Stimulated activated CD4-positive, alpha-beta T cell treated with anti-CD3 and anti-CD28 coated beads, Interleukin-1b, Interleukin-23, amount 100 ng/mL, for 1 hour (primary cell): ENCODE measurements at places on chromosomes 3 and 15.

DNA sequence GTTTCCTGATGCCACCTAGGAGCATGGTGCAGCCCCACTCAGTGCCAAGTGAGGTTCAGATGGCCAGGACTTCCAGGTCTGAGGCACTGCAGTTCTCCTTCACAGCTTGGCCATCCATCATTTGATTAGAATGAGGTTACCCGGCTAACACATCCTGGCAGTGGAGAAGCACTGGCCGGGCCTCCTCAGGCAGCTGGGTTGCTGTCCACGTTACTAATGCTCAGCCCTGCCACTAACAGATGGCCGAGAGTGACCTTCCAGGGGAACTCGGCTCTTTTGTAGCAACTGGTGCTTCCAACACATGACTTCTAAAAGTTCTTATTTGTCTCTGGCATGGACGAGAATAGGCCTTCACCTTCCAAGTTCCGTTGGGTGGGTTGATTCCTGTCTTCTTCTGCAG, 204.6 kb upstream of the CFAP20DC start:
- DNase-seq, result no peak

DNA sequence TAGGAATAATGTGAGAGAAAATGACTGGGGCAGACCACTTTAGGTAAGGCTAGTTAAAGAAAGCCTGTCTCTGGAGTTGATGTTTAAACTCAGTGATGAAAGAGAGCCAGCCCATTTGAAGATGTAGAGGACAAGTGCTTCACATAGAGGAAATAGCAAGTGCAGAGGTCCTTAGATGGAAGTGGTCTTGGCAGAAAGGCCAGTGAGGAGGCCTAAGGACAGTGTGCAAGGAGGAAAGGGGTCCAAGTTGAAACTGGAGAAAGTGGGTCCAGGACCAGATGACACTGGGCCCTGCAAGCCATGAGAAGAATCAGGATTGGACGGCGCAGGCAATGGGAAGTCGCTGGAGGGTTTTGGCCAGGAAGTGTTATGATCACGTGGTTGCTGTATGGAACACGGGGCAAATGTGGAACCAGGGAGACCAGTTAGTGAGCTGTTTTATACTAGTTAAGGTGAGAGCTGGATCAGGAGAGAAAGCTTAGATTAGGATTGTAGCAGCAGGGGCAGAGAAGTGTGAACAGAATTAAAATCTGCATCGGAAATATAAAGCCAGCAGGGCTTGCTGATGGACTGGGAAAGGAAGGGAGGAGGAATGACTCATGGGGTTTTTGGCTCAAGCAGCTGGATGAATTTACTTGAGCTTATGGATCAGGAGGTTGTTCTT, 48.0 kb upstream of the SCAANT1 start:
- DNase-seq, result no peak

GRCh38 chr3:144852999-144853398, 881.4 kb downstream of the DIPK2A start:
- no peak for DNase-seq

DNA sequence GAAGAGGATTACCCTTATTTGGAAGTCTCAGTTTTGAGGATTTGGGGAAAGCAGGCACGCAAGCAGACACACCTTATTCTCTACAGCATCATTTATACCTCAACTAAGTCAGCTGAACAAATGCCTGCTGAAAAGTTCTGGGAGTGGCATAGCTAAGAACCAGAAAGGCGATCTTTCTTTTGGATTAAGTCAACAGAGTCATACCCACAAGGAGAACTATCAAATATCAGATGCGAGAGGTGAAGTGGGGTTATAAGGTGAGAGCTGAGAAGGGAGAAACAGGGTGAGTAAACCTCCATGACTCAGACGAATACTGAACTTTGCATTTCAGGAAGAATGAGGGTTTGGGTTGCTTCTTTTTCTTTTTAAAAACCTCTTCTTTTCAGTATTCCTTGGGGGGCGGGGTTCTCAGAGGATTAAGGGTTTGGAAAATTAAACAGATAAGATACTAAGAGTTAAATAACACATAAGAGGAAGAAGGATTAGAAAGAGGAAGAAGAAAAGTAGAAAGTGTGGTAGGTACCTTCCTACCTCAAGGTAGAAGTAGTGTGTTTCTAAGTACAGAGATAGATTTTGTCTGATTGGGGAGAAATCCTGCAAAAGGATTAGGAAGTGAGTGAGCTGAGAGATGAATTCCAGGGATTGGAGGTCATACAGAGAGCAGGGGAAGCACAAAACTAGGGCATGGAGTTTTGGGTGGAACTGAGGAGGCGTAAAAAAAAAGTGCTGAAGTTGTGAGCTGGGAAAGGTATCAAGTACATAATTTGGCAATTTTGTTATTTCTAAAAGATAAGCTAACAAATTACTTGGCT, 41.3 kb upstream of the ICE2 start:
- DNase-seq, result no peak

DNA sequence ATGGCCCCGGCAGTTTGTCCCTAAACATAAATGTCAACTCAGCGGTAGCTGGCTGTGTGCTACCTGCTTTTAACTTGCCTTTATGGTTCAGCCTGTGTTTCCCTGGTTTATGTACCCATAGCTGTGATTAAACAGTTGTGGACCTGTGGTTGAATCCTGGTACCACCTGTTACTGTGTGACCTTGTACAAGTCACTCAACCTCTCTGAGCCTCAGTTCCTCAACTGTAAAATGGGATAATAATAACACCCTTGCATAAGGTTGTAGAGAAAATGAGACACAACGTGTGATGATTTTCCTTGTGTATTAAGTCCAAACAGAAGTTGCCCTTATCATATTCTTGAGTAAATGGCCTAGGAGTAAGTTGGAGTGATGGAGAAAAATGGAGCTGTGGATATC, 6.3 kb downstream of the GALNT15 start:
- no peak for DNase-seq

- DNase-seq, result no peak
Observed at GRCh38 chr3:9196020-9196419, 53.4 kb downstream of the SRGAP3 start.

DNA sequence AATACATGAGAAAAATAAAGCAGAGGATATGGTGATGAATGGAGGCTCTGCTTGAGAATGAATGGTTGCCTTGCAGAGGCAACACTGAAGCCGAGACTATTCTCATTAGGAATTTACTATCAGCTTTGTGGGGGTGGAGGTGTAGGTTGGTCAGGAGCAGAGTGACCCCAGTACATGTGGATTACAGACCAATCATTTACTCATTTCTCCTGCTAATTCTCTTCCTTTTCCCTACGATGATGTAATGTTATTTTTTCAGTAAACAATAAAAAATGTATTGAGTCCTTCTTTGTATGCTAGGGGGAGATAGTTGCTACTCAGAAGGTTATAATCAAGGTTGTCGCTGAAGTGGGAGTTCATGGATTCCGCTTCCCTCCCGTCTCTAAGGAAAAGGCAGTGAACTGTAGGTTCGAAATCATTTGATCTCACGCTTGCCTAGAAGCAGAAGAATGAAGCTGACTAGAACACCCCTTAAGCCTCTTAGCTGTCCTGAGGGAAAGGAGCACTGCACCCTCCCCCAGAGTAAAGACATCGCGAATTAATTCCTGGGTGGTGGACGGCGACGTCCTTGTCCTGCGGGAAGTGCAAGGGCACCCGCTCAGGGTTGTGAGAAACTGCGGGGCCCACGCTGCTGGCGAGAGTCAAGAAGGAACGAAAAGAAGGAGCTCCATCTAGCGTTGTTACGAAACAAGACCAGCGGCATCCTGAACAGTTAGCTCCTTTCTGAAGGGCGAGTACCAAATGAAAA, 213.2 kb upstream of the PFN2 start:
- DNase-seq, result no peak

DNA sequence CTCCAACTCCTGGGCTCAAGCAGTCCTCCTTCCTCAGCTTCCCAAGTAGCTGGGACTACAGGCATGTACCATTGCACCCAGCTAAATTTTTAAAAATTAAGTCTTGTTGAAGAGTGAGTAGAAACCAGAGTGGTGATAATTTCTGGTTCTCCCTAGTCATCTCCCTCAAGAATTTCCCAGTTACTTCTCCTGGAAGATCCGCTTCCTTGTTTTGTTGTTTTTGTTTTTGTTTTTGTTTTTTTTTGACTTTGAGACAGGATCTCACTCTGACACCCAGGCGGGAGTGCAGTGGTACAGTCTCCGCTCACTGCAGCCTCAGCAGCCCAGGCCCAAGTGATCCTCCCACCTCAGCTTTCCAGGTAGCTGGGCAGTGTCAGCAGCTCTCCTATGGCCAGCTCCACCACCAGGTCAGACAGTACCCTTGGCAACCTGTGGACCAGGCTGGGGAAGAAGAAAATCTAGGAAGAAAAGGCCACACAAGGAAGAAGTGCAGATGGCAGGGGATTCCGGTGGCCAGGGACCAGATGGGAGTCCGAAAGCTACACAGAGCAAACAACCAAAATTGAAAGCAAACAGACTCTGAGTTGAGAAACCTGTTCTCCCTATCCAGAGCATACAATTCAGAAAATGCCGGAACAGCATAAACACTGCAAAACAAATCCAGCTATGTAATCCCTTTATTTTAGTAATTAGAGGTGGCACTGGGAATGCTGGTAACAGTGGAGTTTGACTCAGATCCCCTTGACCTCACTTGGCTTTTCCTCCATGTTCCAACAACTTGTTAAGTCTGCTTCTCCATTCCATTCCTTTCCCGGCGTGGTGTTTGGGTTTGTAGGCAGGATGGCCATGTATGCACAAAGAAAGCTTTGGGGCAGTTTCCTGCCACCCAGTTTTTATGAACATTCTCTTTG, 266.6 kb upstream of the CTDSPL start:
- no peak for DNase-seq

DNA sequence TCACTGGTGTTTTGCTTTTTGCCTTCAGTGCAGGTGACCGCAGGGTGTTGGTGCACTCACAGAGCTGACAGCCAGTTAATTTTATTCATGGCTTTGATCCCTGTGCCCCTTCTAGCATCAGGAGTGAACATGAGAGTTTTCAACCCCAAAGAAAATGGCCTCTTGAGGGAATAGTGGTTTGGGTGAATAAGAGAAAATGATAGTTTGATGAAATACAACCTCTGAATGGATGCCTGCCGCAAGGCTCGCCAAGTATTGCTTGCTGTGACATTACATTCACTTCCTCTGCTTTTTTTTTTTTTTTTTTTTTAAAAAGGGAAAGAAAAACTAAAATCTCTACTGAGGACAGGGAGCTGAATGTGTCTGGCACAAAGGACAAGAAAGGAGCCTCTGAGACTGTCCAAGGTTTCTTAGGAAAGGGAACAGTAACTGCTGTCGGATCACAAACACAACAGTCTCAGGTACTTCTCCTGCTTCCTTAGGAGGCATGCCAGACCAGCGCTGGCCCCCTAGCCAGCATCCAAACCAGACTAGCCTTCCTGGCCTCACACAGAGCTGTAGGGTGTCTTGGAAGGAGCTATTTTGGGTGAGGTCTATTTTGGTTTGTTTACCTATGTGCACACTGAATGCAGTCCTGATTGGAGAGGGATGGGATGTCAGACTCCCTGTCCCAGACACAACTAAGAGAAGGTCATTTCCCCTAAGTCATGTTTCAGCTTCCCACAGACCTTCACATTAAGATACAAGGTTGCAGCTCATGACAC, 29.0 kb downstream of the CCDC80 start:
- DNase-seq, result no peak

DNA sequence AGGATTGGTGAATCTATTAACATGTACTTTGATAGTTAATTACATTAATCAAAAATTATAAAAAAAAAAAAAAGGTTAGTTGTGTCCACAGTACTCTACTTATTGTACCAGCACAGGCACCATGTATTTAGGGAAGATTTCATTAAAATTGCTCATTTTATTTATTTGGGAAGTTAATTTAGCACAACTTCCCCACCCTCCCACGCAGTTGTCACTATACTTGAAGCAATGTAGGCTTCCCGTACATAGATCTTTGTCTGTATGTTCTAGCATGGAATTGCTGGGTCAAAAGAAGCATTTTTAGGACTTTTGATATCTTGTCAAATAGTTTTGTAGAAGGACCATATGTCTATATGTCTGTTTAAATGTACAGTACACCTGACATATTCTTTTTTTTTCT, 4.4 kb downstream of the GPR27 start:
- no peak for DNase-seq

- DNase-seq, result no peak
Observed at GRCh38 chr3:126052196-126053058, 31.5 kb downstream of the SLC41A3 start.

DNA sequence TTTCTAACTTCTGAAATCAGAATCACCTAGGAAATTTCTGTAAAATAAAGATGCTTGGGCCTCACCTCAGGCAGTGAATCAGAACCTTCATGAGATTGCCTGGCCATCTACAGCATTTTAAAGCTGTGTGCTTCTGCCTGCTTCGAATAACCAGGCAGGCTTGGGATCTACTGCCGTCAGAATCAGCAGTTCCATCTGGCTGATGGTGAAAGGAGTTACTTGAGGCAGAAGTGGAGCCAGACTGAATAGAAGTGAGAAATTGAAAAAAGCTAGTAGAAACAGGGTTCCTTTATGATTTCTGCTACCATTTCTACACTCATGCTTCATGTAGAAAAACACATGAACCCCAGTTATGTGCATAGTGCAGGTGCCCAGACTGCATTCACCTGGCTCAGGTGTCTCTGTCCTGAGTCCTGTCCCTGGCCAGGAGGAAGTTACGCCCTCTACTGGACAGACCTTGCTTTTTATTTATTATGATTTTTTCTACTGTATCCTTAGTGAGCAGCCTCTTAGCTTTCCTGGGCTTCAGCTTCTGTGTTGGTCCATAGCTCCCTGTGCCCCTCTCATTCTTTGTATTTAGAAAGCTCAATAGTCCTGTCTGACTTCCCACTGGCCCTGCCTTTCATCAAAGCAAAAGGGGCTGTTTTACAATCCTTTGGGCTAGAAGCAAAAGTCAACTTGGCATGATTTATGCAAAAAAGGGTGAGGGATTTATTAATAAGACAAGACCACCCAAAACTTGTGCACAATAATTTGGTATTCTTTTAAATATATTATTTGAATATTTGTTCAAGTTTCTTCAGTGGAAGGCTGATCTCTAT, 200.8 kb upstream of the GOLGA6L4 start:
- no peak for DNase-seq

DNA sequence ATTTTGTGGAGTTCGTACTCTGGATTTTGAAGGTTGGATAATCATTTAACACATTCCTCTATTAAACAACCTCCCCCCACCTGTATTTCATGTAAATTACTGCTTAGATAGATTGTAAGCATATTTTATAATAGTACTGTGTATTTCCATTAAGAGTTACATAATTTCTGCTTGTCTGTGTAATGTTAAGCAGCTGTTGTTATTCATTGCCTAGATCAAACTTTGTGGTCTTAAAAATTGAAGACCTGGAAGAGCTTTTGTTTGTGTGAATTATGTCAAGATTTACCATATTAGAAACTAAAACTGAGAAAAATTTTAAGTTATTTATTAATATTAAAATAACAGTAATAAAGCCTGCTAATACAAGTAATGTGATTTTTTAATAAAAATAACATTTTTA, 11.1 kb downstream of the SETD5 start:
- no peak for DNase-seq

DNA sequence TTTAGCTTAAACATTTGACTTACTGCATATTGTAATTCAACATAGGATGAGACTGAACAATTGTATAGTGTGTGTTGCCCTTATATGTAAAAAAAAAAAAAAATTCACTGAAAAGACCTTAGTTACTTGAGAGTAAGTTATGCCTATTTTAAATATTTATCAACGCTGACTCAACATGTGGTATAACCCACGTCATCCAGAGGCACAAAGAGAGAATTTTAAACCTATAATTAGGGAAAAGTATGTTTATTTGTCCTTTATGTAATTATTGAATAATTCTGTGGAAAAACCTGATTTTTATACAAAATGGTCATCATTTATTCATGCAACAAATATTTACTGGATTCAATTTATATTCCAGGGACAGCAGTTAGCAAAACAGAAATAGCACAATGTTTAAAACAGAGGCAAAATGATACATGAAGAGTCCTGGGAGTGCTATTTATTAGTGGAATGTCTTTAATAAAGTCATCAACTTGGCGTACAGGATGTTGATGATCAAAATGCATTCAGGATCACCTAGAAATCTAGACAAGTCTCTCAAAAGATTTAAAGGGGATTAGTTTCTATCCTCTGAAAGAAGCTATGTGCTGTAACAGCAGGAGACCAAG, 223.7 kb downstream of the PCCB start:
- DNase-seq, result no peak
